Retinal pigment epithelial cell (primary cell): ENCODE measurements at places on chromosomes 16 and 17.

GRCh38 chr16:88465387-88465983 is 12.4 kb downstream of the ZFPM1 start:
- DNase-seq, result no peak

DNA sequence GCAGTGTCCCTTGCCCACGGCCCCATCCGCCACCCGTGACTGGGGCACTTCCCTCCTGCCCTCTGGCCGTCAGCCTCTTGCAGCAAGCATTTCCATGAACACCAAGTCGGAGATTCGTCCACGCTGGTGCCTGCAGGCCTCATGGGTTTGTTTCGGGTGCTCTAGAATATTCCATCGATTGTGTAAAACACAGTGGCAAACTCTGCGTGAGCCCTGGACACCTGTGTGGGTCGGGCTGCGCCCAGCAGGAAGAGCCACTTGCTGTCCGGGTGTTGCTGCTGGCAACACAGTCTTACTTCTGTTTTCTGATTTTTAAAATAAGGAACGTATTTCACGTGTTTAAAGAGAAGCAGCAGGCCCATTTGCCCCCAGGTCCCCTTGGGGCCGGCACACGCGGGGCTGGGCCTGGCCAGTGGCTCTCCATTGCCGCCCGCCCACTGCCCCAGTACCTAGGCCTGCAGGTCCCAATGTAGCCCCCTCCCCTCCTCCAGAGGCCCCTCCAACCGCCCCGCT is 10.0 kb downstream of the CYBC1 start:
- no peak for DNase-seq

DNA sequence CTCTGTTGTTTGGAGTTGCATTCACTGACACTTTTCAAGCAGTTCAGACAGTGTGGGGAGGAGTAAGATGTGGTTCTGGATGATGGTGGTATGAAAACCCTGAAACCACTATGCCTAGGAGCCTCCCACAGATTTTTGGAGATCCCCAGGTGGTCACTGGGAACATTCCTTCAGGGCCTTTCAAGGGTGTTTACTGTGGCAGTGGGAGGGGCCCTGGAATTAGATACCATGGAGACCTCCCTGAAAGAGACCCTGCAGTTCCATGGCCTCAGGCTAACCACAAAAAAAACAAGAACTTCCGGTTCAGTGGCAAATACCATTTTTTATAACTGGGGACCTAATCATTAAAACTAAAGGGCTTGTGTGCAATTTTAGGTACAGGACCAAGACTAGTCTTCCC is 79.9 kb downstream of the TMEM100 start:
- DNase-seq, result no peak

- DNase-seq, result no peak
Measured at GRCh38 chr16:31087971-31088370, 772 bp downstream of the PRSS53 start.

GRCh38 chr16:73095885-73096421 is 48.0 kb upstream of the ZFHX3 start:
- DNase-seq, result no peak

- no peak for DNase-seq
Measured at GRCh38 chr16:86669937-86670749, 91.8 kb downstream of the FOXL1 start.

GRCh38 chr17:43888548-43888947 is 18.8 kb downstream of the MPP2 start:
- no peak for DNase-seq

DNA sequence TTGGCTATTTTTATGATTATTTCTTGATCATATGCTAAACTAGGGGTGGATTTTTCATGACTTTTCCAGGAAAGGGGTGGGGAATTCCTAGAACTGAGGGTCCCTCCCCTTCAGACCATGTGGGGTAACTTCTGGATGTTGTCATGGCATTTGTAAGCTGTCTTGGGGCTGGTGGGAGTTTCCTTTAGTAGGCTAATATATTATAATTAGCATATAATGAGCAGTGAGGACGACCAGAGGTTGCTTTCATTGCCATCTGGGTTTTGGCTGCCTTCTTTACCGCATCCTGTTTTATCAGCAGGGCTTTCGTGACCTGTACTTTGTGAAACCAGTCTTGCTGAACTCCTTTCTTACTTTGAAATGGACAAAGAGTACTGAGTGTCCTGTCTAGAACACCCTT is 40.4 kb upstream of the ABCA5 start:
- DNase-seq, result no peak

DNA sequence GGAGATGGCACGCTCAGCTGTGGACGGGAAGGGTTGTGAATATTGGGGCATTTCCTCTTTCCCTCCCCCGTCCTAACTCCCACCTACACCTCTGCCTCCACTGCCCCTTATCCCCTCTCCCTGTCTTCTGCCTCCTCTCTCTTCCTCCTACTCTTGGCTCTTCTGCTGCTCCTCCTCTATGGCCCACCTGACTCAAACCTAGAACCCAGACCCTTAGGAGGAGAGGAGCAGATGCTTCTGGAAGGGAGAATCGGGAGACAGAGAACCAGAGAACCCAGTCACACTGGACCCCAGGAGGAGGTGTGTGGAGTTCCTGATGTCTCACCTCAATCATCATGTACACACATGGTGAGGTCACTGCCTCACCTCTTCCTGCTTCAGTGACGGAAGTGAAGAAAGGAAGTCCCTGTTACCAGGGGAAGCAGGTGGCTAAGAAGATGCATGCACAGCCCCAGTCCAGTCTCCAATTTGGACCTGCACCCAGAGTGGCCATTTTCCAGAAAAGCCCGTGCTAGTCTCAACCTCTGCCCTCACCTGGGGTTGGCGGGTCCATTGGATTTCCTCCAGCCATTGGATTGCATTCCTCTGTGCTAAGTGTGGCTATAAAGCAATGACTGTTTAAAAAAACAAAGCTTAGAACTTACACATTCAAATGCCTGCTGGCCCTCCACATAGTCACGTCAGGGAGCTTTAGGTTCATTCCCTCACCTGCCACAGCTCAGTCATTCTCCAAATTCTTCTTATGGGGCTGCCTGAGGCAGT is 4.0 kb downstream of the RNF222 start:
- no peak for DNase-seq

- no peak for DNase-seq
Measured at GRCh38 chr16:53714205-53715022, 10.5 kb downstream of the FTO start.

DNA sequence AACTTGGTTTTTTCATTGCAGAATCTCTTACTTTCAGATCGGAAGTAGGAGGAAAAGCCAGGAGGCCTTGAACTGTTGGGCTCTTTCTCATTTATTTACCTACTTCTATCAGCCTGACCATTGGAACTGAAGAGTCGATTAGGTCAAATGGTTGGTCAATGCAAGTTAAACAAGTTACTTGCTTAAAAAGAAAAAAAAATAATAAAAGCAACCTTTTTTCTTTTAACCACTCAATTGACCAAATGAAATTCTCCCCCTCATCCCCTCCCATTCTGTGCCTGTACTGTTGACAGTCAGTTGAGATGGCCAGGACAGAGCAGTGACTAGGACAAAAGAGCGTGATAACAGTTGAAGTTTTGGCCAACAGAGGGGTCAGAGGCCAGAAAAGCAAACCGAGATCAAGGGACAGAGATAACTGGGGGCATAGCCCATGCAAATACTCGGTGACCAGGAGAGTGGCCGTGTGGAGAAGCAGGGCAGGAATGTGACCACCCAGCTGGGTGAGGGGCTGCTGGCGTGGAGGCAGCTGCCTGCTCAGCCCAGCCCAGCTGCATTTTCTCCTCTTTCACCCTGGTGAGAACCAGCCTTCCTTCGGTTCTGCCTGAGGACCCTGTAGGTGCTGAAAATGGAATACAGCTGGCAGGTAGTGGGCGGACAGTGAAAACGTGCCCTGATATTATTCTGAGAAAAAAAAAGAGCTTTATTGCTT is 72.2 kb downstream of the HS3ST3B1 start:
- DNase-seq, result no peak

GRCh38 chr17:4501295-4501949 is 2.7 kb downstream of the SPNS2 start:
- DNase-seq, result no peak

DNA sequence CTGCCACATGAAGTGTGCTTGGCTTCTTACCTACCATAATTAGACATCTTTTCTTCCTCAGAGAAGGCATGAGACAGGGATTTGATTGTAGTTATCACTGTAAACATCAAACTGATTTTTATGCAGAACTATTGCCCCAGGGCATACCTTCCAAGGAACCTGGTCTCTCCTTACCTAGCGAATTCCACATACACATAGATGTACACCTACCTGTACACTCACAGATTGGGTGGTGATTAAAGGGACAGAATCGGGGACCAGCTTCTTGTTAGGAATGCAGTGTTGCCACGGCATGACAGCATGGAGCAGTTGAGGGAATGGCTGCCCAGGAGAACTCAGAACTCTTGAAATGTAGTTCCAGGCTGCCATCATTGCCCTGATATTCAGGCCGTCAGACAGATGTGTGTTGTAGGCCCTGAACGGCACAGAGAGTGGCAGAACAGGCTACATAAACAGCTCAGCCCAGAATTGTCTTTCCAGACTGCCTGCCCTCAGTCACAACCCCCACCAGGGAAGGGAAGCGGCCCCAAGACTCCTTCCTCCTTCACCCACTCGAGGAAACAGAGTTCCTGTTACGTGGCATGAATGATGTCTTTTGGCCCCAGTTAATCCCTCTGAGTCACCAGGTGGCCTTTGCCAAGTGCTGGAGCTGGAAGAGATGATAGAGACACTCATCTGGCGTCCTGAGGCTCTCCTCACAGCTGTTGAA is 17.8 kb upstream of the NAGLU start:
- DNase-seq, result peak; percentile 76

DNA sequence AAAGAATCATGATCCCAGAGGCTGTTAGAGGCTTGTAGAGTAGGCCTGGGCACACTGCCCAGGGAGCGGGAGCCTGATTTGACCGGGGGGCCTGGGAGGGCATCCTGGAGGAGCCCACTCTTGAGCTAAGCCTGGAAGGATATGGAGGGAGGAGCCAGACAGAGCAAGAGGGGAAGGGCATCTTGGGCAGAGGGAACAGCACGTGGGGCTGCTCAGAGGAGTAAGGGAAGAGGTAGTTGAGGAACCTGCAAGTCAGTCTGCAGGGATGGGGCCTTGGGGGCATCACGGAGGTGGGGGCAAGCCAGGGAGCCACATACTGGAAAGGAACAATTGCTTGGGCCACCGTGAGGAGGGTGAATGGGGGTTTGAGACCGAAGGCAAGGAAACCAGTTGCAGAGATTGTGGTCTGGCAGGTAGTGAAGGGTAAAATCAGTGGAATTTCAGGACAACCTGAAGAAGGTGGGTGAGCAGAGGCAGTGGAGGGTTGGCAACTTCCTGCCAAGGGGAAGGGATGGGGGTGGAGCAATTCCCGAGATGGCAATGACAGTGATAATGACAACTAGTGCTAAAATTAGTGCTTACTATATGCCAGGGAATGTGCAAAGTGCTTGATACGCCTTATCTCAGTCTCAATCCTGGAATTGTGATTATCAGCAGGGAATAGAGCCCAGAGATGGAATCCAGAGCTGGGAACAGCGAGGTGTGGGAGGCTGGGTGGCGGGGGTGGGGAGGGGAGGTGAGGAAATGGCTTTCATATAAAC is 9.7 kb upstream of the RAI1 start:
- DNase-seq, result no peak

DNA sequence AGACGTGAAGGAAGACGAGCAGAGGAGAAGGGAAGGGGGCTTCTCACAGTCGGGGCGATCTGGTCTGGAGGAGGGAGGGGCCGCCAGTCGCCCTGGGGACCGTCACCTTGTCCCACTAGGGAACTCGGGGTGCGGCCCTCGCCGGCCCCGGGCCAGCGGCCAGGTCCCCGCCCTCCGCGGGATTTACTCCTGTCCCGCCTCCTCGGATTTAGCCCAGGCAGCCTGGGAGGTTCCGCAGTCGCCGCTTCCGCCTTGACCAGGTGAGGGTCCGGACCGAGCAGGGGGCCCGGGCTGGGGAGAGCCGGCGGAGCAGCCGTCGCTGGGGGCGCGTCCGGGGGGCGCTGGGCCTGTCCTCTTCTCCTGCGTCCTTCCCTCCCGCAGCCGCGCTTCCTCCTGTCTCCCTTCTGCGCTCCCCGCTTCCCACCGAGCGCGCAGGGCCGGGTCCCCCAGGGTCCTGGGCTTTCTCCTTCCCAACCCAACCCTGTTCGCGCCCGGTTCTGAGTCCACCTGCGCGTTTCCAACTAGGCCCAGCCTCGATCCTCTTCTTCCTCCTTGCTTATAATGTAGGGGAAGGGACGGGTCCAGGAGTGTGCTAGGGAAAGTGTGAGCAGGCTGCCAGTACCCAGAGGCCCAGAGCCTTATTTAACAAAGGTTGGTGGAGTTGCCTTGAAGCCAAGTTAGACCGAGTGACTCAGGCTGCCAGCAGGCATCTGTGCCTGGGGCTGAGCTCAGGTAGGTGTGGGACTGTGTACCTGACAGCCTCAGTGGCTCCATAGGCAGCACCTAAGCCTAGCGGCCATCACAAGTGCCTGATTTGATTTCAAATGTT is at the start of gene TNK1:
Gene TNK1 (plus strand): TSS at position 235 of the 829 bp plus-strand sequence. CDS start 1,838 bp downstream, outside the sequence.
- no peak for DNase-seq

- DNase-seq, result no peak
Measured at GRCh38 chr17:79925242-79925957, 86.2 kb upstream of the CBX4 start.

GRCh38 chr16:4979164-4979563 is 21.0 kb downstream of the SEC14L5 start:
- no peak for DNase-seq

DNA sequence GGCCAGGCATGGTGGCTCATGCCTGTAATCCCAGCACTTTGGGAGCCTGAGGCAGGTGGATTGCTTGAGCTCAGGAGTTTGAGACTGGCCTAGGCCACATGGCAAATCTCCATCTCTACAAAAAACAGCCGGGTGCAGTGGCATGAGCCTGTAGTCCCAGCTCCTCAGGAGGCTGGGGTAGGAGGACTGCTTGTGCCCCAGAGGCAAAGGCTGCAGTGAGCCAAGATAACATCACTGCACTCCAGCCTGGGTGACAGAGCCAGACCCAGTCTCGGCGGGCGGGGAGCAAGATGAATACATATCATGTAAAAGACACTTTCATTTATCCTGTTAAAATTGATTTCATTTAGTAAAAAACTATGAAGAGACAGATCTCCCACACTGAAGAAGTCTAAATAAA is 54.6 kb downstream of the CREBBP start:
- DNase-seq, result no peak

- no peak for DNase-seq
Measured at GRCh38 chr17:27244491-27245223, 49.3 kb upstream of the WSB1 start.

GRCh38 chr17:18182110-18182977 is 1.3 kb upstream of the ALKBH5 start:
- no peak for DNase-seq

GRCh38 chr16:84738255-84739038 is 38.6 kb downstream of the USP10 start:
- DNase-seq, result no peak

- no peak for DNase-seq
Measured at GRCh38 chr16:49014277-49015224, 267.1 kb downstream of the CBLN1 start.

GRCh38 chr16:64089697-64090096 is 1032.2 kb downstream of the CDH11 start:
- DNase-seq, result no peak

DNA sequence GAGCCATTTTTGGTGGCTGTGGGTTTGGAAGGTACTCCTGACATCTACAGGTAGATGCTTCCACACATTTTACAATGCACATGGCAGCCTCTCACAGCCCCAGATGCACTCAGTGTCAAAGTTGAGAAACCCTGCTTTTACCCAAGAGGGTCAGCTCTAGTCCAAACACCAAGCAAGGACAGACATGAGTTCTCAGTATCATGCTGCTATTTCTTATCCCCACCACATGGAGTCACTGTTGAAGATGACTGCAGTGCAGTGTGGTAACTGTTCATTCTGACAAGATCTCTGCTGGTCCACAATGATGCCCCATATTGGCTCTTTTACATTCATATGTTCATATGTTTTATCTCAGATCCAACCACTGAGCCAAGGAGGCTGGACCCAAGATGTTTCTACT is 50.5 kb upstream of the SALL1 start:
- DNase-seq, result no peak
